ENCODE measurements at places on chromosomes 11 and 22.

DNA sequence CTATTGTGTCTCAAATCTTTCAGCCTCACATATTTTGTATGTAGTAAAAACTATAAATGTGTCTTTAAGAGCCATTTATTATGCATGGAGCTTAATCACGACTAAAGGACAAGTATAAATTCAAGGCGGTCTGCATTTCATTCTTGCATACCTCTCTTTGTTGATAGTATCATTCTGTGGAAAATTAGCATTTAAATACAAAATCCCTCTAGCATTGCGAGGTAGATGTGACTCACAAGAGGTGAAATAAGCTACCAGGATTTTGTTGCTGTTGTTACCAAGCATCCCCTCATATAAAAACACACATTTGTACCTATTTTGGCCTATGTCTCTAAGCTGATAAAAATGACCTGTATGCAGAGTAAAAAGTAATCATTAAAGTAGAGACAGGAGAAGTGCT, 537.4 kb upstream of the LUZP2 start:
- no peak for DNase-seq

DNA sequence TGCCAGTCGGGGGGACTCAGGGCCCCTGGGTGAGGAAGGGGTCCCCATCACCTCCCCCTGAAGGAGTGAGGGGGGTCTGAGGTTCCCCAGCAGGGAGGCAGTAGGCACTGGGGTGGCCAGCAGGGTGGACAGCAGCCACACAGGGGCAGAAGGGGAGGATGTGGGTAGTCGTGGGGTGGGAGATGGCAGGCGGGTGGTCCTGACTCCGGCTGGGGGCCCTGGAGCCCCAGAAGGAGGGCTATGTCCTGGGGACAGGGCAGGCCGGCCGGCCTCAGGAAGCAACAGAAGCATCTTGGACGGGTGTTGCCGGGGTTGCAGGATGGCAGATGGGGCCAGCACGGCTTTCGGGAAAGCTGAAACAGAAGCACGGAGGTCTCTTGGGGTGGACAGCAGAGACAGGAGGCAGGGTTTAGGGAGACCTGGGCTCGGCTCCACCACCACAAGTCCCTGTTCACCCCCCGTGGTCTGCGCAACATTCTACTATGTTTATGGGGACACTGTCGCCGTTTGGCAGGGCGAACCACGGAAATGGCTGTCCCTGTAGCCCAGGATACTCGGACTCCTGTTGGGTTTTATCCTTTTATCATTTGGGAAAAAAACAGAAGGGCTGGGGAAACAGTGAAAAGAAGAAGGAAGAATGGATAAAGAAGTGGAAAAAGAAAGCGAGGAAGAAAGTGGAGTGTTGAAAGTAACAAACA, 14.1 kb downstream of the VWCE start:
- no peak for DNase-seq

DNA sequence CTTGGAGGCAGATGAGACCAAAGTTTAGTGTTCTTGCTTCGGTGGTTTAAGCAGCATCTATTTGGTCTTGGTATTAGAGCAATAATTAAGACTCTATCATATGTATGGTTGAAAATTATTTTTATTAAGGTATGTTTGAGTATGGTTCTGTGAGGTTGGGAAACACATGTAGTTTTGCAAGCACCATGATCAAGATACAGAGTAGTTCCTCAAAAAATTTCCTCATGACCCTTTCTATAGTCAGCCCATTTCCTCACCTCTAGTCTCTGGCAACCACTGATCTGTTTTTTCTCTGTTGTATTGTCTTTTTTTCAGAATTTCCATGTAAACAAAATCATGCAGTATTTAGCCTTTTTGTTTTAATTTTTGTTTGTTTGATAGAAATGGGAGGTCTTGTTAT, 18.4 kb downstream of the MTMR3 start:
- DNase-seq = no peak

DNA sequence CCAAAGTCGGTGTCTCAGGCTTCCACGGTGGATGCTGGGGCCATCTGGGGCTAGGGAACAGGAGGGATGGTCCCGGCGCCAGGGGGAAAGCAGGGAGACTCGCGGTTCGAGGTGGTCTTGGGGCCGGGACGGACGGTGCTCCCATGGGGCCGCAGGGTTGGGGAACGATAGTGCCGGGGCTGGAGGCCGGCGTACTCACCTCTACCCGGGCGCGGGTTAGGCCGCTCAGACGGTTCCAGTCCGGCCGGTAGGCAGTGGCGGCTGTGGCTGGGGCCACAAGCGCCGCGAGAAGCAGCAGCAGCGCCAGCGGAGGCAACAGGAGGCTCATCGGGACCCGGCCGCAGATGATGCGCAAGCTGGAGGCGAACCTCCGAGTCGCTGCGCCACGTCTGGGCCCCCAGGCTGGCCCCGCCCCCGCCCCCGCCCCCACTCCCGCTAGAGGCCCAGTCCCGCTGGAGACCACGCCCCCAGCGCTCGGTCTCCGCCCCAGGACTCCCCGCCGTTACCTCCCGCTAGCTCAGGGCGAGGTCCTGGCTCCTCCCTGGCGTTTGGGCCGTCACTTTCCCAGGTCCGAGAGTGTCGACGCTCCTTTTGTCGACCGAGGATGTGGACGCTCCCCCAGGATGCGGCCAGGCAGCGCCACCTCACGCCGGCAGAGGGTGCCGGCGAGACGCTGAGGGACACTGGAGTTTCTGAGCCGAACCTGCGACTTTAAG, at the start of gene SELENOM:
SELENOM (minus strand) TSS at position 391 of the 716 bp plus-strand sequence; CDS start at position 328, 63 bp downstream.
- peak; percentile 87 for DNase-seq

DNA sequence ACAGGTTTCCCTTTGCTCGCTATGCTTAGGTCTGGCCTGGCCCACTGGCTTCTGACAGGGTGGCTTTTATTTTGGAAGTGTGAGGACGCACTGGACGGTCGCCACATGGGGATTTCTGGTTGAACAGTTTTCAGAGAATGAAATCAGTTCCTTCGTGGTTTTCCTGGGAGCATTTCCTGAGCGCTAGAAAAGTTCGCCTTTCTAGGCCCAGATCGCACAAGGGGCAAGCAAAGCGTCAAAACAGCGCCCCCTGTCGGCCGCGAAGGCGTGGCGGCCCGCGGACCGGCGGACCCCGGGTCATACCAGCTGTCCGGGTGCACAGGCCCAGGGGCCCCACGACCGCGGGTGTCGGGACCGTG, 12.7 kb upstream of the CYP2R1 start:
- peak; percentile 83 for DNase-seq

GRCh38 chr11:119421941-119422808, 797 bp downstream of the THY1 start:
- no peak for DNase-seq

Data from activated CD4-positive, alpha-beta T cell treated with anti-CD3 and anti-CD28 coated beads, Interleukin-2, amount 10 ng/mL, durations not matched to agents 7 days and 5 days (primary cell).